Activated T-cell treated with anti-CD3 and anti-CD28 coated beads for 1 hour (primary cell): ENCODE measurements at places on chromosomes 7 and 10.

- DNase-seq: no peak
These were observed 30.6 kb downstream of the JMJD1C start for GRCh38 chr10:63434866-63435854.

GRCh38 chr10:70293169-70293843 lies 9.5 kb upstream of the NPFFR1 start:
- no peak for DNase-seq

DNA sequence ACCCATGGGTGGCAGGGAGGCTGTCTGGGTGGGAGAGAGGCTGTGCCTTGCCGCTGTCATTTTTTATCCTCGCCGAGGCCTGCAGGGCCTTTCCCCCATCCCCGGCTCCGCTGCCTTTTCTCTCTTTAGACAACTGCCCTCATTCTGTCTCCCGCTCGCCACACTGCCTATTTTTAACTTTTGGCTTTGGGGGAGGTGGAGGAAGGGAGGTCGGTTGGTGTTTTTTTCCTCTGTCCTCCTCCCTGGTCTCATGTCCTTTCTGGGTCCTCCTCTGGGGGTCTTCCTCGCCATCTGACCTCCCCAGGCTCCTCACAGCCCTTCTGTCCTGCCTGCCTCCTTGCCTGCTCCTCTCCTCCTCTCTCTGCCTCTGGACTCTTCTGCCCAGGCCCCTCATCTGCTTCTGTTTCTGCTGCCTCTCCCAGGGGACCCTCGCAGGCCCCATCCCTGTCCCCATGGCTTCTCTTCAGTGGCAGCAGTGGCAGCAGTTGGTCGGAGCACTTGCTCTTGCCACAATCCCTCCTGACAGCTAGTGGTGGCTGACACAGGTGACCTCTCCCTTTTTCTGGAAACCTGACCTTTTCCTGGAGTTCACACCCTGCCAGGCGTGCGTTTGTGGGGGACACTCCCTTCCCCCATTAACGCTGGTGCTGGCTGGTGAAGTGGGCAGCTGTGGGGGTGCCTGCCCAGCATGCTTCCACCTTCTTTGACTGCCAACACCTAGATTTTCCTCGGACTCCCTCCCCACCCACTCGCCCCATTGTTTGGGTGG lies 19.5 kb upstream of the PCBD1 start:
- no peak for DNase-seq

DNA sequence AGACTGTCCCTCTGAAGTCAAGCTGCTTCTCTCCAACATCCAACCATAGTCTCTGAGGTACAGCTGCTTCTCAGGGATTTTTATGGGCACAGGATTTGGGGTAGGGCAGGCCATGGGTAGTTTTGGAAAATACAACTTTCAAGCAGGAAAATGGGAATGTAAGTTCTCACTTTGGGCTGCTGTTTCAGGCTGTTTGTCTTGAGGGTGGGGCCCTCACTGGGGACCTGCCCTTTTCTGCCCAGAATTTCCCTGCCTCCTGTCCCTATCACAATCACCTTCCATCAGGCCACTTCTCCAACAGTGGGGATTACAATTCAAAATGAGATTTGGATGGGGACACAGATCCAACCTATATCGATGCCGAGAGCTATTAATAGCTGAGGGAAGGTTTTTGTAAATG lies 24.5 kb downstream of the SSMEM1 start:
- DNase-seq: no peak

- peak; percentile 75 for DNase-seq
These were observed 112.7 kb downstream of the SLIT1 start for GRCh38 chr10:97072851-97073665.

DNA sequence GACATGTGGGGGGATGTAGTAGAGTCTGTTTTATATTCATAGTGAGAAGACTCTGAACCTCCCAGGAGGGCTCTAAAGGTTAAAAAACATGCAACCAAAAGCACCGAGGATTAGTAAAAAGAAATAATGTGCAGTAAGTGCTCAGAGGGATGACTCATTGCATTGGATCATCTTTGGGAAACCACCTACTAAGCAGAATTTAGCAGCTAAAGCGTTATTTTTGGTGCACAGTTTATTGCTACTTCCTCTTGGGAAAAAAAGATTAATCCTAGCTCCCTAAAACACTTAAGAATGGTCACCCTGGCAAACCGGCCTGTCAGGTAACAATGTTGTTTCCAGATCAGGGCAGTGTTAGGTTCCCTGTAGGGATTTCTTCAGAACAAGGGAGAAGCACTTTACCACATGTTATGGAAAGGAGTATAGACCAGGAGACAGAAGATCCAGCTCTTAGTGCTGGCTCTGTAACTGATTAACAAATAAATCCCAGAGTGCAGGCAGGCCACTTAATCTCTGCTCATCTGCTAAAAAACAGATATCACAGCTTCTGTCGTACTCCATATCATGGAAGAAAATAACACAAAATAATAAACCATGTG lies 44.8 kb upstream of the FAM133B start:
- DNase-seq: no peak

- no peak for DNase-seq
These were observed 198.4 kb upstream of the KIAA1217 start for GRCh38 chr10:24010436-24010970.

DNA sequence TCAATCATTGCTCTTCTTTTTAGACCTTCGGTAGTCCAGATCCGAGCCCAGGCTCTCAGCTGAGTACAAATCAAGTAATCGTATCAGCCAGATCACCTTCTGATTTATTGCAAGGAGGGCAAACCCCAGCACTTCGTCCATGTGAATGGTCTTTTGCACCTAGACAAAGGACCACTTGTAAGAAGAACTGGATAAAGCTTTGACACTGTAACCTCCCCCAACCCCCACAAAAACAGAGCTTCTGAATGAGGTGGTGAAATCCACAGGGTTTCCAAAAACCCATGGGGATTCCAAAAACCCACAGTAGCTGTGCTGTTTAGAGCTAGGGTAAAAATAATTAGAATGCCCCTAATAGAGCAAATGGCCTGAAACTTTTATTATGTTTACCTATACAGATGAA lies 148.8 kb upstream of the ODAD2 start:
- DNase-seq: no peak

DNA sequence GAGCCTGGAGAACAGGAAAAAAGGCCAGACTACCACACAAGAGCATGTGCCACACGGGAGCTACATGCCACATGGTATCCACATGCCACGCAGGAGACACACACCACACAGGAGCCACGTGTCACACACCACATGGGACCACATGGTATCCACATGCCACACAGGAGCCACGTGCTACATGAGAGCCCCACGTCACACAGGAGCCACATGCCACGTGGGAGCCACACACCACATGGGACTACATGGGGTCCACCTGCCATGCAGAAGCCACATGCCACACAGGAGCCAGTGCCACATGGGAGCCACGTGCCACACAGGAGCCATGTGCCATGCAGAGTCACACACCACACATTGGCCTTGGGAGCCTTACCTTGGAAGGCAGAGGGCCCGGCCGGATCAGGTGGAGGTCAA lies 244.4 kb upstream of the PPP2R2D start:
- no peak for DNase-seq

DNA sequence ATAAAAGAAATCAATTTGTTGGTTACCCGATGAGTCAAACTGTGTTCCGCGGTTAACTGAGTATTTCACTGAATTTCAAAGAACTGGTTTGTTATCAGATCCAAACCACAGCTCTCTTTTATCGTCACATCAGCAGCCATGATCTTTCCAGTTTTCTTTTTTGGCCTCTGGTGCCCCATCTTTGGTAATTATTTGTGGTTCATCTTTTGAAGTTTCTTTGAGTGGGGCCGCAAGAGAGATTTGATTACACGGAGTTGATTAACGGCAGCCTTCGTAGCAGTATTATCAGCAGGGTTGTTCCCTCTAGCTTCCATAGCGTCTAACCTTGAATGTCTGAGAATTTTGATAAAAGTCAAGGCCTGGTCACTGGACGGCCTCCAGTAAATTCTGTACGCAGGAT lies 154.9 kb upstream of the TNRC18 start:
- no peak for DNase-seq

DNA sequence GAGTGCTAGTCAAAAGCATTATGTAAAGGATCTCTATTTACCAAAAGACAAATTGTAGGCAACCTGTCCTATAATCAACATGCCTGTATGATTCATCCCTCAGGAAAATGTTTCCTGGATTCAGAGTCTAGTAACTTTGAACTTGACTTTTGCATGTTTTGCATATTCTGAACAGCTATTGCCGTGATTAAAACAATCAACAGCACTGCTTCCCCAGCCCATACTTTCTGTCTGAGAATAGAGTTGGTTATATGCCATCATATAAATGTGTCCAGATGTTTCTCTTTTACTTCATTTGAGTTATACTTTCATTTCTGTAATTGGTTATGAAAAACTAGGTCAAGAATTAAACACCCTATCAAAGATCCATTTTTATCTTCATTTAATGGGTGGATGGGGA lies 83.5 kb downstream of the ZMYND11 start:
- no peak for DNase-seq

DNA sequence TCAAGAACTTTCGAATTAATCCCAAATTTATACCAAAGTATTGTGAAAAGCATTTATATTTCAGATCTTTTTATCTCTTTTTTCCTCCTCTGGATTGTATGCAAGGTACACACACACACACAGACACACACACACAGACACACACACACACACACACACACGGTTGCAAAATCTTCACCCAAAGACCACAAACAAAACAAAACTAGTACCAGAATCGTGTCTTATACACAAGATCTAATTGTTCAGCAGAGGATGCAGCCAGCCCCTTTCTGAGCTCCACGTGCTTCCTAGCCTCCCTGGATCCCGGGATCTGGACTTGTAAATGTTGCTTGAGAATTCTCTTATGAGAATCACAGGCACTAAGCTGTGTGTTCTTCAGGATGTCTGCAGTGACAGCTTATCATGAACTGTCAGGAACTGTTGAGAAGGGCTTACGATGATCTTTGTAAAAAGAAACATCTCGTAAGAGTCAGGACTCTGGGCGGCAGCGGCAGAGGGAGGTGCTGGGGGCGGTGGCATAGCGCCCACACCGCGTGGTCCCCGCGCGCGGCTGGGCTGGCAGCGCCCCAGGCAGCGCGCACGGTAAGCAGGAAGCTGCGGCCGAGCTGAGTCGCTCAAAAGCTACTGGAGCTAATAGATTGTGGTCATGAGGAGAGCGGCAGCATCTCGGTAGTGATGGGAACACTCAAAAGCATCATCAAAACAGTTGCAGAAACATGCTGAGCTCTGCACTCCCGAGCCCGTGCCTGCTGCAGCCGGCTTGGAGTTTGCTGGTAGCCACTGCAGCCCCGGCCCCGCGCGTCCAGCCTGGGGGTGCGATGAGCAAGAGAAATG lies 277.6 kb downstream of the GATA3 start:
- peak; percentile 74 for DNase-seq

DNA sequence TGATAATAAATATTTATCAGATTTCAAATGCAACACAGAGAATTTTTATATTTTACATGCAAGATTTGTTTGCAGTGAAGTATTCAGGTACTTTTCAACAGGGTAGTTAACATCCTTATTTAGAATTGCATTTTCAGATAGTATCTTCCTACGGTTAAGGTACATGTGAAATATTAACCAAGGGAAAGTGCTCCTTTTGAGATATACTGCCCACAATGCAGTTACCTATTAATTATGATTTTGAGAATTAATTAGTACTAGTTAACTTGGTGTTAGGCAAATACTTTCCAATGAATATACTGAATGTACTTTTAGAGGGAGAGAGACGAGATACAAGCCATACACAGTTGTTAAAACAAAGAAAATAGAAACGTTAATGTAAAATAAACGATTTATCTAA lies 206.2 kb upstream of the YAE1 start:
- no peak for DNase-seq

GRCh38 chr7:87359366-87359765 lies 13.9 kb downstream of the CROT start:
- DNase-seq: no peak

DNA sequence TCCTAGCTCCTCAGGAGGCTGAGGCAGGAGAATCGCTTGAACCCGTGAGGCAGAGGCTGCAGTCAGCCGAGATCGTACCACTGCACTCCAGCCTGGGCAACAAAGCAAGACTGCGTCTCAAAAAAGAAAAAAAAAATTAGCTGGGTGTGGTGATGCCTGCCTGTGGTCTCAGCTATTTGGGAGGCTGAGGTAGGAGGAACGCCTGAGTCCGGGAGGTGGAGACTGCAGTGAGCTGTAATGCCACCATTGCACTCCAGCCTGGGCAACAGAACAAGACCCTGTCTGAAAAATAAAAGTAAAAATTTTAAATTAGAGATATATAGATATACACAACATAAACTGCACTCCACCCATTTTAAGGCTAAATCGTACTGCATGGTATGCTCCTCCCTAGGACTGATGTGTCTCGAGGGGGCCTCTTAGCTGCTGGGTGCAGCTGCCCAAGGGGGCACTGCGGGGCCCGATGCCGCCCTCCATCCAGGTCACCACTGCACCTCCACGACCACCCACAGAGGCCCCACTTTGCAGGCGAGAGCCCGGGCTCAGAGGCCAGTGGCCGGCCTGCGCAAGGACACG lies 40.9 kb upstream of the FOXK1 start:
- DNase-seq: no peak

DNA sequence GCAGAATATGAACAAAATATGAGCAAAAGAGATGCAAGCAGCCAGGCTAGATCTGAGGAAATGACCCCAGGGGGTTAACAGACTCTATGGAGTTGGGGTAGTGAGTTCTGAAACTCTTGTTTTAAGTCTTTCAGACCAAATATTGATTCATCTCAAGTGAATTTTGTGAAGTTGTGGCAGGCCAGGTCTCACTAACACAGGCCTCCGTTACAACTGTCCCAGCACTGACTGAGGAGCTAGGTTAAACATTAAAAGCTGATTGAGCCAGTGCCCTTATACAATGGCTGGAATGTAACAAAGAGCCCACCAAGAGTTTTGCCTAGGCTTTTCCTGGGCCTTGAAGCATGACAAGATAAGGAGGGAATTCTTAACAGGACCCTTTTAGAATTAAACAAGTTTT lies 192.3 kb upstream of the STK17A start:
- DNase-seq: no peak
